HEK293T (cell line): ENCODE measurements at places on chromosomes 2 and 18.
A peak's percentile ranks its signal among the peaks of the same experiment; 100 is the strongest.

DNA sequence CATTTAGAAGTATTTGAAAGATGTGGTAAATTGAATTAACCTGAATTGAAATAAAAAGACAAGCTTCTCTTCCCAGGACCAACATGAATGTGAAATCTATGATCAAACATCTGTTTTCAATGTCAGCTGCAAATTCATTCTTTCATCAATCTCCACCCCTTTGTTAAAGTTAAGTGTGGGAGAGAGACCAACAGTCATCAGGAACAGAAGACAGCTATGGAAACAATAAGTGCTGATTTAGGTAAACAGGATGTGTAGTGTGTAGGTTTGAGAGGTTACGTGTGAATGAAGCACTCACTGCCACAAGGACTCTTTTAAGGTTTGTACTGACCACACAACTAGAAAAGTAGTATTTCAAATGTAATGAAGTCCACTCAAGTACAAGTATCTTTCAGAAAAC, 1659.8 kb upstream of the CELF4 start:
- DNase-seq, result no peak

GRCh38 chr2:239561446-239562001, 160.7 kb upstream of the HDAC4 start:
- no peak for DNase-seq

GRCh38 chr2:199624958-199625357, 167.2 kb upstream of the SATB2 start:
- no peak for DNase-seq

- DNase-seq, result no peak
Observed at GRCh38 chr2:45965871-45966498, 314.5 kb downstream of the PRKCE start.

- peak; percentile 12 for DNase-seq
Observed at GRCh38 chr2:140814141-140814540, 1316.7 kb downstream of the LRP1B start.
